ENCODE measurements at places on chromosomes 5 and 9. TPM values are rescaled to one million over a fixed set of nuclear protein-coding genes. Genes with fewer than 3 reads are reported as not detected.

PALM2AKAP2 gene
- polyA plus RNA-seq, result 5.0 TPM

SPIN1 gene
- polyA plus RNA-seq, result 119 TPM

HACD4 gene
- polyA plus RNA-seq, result 8.5 TPM

C8G gene
- not detected for polyA plus RNA-seq

DNA sequence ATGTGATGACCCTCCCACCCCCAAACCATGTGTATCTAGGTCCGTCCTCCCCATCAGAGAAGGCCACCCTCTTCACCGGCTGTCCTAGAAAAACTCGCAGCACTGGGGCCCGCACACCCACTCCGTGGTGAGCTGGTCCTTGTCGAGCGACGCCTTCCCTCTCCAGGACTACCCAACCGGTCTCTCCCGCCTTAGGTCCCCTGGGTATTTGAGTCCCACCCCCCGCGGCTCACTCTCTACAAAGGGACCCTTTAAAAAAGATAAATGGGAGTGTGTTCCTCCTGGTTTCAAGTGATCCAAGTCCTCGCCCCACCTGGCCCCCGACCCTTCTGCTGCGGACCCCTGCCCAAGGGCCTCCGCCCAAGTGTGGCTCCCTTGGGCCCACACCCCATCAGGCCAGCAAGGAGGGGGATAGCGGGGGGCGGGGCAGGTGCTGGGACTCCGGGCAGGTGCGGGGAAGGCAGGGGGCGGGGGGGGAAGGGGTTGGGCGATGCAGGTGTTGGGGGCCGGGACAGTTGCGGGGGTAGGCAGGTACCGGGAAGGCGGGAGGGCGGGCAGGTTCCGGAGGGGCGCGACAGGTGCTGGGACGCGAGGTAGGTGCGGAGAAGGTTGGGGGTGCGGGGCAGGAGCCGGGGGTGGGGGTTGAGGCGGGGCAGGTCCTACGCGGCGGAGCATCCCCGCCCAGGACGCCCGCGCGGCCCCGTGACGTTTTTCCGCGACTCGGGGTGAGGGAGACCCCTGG is 970 bp upstream of the ARRDC1 start:
- no peak for DNase-seq

DNA sequence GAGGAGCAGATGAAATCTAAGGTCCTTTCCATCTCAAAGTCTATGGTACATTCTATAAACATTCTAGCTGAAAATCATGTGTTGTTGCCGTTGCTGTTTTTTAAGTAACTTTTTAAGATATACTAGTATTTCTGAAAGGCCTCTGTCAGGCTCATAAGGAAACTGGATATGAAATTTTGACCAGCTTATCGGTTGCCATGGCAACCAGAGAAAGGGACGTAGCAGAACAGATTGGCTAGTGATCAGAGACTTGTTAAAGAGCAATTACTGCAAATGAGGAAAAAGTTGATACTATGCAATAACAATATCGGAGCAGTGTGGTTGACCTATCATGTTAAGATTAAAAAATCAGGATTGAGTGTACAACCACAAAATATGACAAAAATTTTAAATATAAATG is 57.0 kb upstream of the RNF180 start:
- no peak for DNase-seq

- no peak for DNase-seq
These were observed 581 bp upstream of the C9orf40 start for GRCh38 chr9:74953235-74953751.

GRCh38 chr9:13575558-13575957 is 296.1 kb upstream of the MPDZ start:
- no peak for DNase-seq

GRCh38 chr9:92774274-92774673 is 9.6 kb upstream of the BICD2 start:
- DNase-seq, result peak; percentile 90

- DNase-seq, result no peak
These were observed 29.5 kb downstream of the NIM1K start for GRCh38 chr5:43221502-43221901.

- no peak for DNase-seq
These were observed 2.1 kb downstream of the GPR150 start for GRCh38 chr5:95621839-95622629.

DNA sequence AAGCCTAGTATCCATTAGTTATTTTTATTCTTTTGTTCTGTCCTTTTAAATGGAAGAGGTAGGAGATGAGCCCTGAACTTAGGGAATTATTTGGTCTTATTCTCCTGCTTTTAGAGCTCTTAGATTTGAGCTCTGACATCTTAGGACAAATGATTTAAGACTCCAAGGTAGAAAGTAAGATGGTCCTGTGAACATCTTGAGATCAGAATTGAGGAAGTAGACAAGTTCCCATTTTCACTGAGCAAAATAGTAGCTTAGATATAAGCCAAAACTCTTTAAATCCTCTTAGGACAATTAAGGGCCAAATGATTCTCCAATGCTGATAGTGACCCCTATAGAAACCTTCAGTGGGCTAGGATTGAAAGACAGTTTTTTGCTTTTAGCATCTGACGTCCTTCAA is 53.0 kb upstream of the RUSC2 start:
- DNase-seq, result no peak

- DNase-seq, result no peak
These were observed 41.9 kb upstream of the SAP30L start for GRCh38 chr5:154403776-154404387.
